Natural killer cell treated with Interleukin-12 subunit alpha and Interleukin-12 subunit beta and Interleukin-15 and Interleukin-18, amount 100 ng/mL, for 72 hours (primary cell): ENCODE measurements at places on chromosomes 16 and 17. TPM values are rescaled to one million over a fixed set of nuclear protein-coding genes. Genes with fewer than 3 reads are reported as not detected.

DNA sequence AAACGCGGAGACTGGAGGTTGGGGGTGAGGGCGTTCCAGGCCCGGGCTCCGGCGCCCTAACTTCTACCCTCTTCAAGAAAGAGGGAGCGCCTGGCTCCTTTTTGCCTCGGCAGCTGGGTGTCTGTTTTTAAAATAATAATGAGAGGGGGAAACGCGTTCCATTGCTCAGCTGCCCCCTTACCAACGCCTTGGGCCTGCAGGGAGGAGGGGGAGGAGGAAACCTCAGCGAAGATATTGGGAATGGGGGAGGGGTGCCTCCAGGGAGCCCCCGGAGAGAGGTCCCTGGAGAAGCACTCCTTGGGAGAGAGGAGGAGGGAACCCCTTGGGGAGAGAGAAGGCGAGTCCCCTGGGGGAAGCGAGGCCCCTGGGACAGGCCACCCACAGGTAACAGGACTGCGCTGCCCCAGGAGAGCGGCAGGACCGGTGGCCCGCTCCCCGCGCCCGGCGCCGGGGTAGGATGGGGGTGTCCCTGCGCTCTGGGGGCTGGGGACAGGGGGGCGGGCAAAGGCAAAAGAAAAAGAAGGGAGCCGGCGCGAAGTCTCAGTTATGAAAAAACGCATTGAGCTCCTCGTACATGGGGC is 2.7 kb downstream of the NEUROD2 start:
- H3K36me3 ChIP-seq: no peaks in the 10 kb centered on the region
- no peak overlapping the region for H3K4me3 ChIP-seq
- no peak overlapping the region for H3K27ac ChIP-seq
- peaks cover 42% of the 10 kb centered on the region for H3K27me3 ChIP-seq

DNA sequence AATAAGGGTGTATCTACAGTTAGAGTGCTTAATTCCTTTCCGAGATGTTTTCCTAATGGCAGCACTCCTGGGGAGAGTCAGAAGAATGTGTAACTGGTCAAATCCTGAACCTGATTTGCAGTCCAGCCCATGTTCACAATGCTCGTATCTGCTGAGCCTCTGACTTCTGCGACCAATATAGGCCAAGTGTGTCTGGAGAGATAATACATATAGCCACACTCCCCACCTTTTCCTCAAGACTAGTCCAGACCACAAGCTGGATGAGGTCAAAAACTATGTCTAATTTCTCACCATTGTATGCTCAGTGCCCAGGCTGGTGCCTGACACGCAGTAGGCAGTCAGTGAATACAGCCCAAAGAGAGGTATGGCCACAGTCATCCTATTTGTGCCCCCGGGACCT is 58.0 kb downstream of the XYLT1 start:
- no peaks in the 10 kb centered on the region for H3K36me3 ChIP-seq
- DNase-seq: no peak
- no peak overlapping the region for H3K4me3 ChIP-seq
- no peak overlapping the region for H3K27ac ChIP-seq
- H3K27me3 ChIP-seq: no peaks in the 10 kb centered on the region

DNA sequence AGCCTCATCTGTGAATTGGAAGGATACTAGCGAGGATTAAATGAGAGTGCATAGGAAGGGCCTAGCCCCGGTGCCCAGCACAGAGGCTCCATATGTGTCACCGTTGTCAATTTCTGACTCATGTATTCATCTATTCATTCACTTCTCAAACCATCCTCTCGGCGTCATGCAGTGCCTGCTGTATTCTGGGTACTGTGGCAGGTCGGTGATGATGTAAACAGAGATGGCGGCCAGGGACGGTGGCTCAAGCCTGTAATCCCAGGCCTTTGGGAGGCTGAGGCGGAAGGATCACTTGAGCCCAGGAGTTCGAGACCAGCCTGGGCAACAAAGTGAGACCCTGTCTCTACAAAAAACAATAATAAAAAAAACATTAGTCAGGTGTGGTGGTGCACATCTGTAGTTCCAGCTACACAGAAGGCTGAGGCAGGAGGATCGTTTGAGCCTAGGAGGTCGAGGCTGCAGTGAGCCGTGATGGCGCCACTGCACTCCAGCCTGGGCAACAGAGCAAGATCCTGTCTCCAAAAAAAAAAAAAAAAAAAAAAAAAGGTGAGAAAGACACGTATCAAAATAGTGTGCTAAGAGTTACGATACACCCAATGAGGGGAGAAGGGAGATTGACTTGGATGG is 4.3 kb upstream of the PPP1R1B start:
- H3K4me3 ChIP-seq: peak overlapping the region; percentile 81
- no peak for DNase-seq
- no peaks in the 10 kb centered on the region for H3K36me3 ChIP-seq
- peak overlapping the region; percentile 90 for H3K27ac ChIP-seq
- H3K27me3 ChIP-seq: peaks cover 11% of the 10 kb centered on the region
- H3K4me1 ChIP-seq: peaks cover 24% of the 10 kb centered on the region

DEXI gene
- total RNA-seq: 36.3 TPM

DNA sequence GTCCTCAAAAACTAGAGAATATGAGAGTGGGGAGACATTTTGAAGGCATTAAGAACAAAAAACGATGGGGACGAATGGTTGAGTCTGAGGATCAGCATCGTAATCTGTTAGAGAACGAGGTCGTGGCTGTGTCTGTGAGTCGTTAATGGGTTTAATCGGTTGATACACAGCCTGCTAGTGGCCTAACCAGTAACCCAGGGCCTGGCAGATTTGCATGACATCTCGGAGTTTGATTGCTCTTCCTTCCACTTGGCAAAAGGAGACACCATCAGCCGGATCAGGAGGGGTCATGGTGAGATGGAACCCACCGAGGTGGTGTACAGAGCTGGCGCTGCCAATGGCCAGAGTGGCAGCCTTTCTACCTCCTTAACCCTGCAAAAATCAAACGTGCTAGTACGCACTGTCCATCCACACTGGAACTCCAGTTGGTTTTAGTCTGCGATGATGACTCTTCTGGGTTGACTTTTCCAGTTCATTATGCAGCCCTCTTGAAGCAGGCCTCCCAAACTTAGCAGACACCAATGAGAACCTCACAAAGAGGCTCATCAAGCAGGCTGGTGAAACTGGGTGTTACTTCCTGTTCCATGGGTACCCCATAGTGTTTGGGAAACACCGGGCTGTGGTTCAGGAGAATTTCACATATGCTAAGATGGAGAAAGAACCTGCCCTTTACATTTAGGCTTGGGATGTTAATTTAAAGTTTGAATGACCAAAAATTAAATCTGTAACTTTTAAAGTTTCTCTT is 4.1 kb downstream of the HS3ST3B1 start:
- peaks cover 52% of the 10 kb centered on the region for H3K4me1 ChIP-seq
- DNase-seq: no peak
- H3K36me3 ChIP-seq: no peaks in the 10 kb centered on the region
- peak overlapping the region; percentile 61 for H3K4me3 ChIP-seq

- H3K4me1 ChIP-seq: peaks cover 63% of the 10 kb centered on the region
- DNase-seq: no peak
- H3K27ac ChIP-seq: peak overlapping the region; percentile 96
- peaks cover 53% of the 10 kb centered on the region for H3K36me3 ChIP-seq
These were observed 4.1 kb downstream of the RNF167 start for GRCh38 chr17:4944163-4944553.

DNA sequence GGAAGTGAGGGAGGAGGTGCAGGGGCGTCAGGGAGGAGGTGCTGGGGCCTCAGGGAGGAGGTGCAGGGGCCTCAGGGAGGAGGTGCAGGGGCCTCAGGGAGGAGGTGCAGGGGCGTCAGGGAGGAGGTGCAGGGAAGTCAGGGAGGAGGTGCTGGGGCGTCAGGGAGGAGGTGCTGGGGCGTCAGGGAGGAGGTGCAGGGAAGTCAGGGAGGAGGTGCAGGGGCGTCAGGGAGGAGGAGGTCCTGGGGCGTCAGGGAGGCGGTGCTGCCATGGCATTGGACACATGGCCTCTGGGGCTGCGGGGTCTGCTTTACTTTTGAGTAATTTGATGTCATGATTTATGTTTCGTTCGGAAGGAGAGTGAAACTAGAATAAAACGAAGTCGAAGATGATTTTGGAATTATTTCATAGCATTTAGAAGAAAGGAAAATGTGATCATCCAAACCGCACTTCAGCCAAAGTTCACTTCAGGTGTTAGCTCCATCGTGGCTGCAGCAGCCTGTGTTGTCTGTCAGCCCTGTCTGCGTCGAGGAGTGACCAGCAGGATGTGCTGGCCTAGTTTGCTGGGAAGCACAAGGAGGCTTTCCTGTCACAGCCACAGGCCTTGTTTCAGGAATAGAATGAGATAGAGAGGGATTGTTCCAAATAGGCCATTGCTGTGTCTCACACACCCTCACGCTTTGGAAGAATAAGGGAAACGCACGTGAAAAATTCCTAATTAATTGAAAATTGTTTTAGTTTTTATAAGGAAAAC is 42.8 kb downstream of the RAB11FIP3 start:
- no peak overlapping the region for H3K27ac ChIP-seq
- no peaks in the 10 kb centered on the region for H3K27me3 ChIP-seq
- no peaks in the 10 kb centered on the region for H3K36me3 ChIP-seq
- DNase-seq: no peak
- no peak overlapping the region for H3K4me3 ChIP-seq

WWOX gene
- 23.0 TPM for total RNA-seq

MYH11 gene
- total RNA-seq: not detected

- H3K4me3 ChIP-seq: no peak overlapping the region
- DNase-seq: no peak
- no peaks in the 10 kb centered on the region for H3K27me3 ChIP-seq
- H3K36me3 ChIP-seq: no peaks in the 10 kb centered on the region
These were observed 7.8 kb upstream of the CCL17 start for GRCh38 chr16:57396786-57397185.

GRCh38 chr17:64148699-64149098 is 18.8 kb upstream of the ERN1 start:
- H3K27ac ChIP-seq: peak overlapping the region; percentile 45
- H3K36me3 ChIP-seq: peaks cover 25% of the 10 kb centered on the region
- peaks cover 16% of the 10 kb centered on the region for H3K4me1 ChIP-seq
- no peak overlapping the region for H3K4me3 ChIP-seq

ITGB3 gene
- 0.39 TPM for total RNA-seq

LUC7L3 gene
- 234 TPM for total RNA-seq

GRCh38 chr16:11880007-11880406 is 28.7 kb upstream of the RSL1D1 start:
- H3K36me3 ChIP-seq: peaks cover 2% of the 10 kb centered on the region
- no peaks in the 10 kb centered on the region for H3K27me3 ChIP-seq
- H3K27ac ChIP-seq: no peak overlapping the region

DNA sequence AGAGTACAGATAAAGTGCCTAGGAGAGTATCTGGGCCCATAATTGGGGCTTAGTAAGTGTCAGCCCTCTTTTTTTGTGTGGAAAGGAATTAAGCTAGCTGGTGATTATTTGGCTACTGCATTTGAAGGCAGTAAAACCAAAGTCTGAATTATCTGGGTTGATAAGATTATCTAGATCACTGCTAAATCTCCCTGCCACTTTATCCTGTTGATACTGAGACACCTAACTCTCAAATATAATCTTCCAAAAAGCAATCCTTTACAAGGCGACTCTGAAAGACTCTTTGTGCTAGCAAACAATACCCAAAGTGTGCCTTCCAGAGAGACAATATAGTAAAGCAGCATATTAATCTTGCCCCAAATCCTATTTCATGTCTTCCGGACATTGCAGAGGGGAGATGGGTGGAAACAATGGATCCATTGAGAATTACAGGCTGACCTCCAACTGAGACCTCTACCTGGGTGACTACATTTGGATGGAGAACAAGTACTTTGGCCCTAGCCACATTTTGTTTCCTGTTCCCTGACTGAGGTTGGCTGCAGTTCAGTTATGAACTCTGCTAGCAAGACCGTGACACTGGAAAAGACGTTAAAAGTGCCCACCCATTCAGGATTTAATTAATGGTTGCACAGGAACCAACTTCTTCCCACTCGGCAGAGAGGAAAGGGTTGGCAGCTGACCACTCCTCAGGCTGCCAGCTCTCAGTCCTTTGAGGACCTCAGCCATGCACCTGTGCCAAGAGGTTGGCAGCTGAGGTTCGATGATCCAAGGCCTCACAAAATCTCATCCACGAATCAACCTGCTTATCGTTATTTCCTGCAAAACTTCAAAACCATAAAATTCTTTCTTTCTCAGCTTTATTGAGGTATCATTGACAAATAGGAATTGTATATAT is 72.6 kb downstream of the SYCE1L start:
- H3K27me3 ChIP-seq: peaks cover 14% of the 10 kb centered on the region
- no peak for DNase-seq
- H3K4me3 ChIP-seq: no peak overlapping the region
- H3K36me3 ChIP-seq: no peaks in the 10 kb centered on the region
- H3K4me1 ChIP-seq: no peaks in the 10 kb centered on the region

GRCh38 chr17:37608351-37609169 is 658 bp downstream of the SYNRG start:
- peaks cover 45% of the 10 kb centered on the region for H3K4me1 ChIP-seq
- peak overlapping the region; percentile 89 for H3K4me3 ChIP-seq
- H3K36me3 ChIP-seq: peaks cover 8% of the 10 kb centered on the region
- H3K27me3 ChIP-seq: no peaks in the 10 kb centered on the region
- no peak for DNase-seq
- peak overlapping the region; percentile 88 for H3K27ac ChIP-seq
